ENCODE measurements at places on chromosomes 12 and 14.

DNA sequence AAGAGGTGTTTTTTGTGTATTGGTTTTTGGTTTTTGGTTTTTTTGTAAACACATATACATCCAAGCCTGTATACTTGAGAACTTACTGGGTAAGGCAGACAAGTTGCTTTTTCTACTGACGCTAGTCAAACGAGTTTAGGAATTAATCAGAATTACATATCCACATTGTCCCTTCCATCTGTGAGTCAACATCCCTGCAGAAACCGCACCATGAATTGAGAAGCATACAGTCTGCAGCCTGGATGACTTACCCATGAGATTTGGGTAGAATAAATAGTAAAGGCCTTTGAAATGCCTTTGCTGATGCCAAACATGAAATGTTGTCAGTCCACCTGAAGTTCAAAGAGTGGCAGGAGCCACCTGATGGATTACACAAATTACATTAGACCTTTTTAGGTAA, 21.4 kb upstream of the C12orf42 start:
- no peak for DNase-seq

DNA sequence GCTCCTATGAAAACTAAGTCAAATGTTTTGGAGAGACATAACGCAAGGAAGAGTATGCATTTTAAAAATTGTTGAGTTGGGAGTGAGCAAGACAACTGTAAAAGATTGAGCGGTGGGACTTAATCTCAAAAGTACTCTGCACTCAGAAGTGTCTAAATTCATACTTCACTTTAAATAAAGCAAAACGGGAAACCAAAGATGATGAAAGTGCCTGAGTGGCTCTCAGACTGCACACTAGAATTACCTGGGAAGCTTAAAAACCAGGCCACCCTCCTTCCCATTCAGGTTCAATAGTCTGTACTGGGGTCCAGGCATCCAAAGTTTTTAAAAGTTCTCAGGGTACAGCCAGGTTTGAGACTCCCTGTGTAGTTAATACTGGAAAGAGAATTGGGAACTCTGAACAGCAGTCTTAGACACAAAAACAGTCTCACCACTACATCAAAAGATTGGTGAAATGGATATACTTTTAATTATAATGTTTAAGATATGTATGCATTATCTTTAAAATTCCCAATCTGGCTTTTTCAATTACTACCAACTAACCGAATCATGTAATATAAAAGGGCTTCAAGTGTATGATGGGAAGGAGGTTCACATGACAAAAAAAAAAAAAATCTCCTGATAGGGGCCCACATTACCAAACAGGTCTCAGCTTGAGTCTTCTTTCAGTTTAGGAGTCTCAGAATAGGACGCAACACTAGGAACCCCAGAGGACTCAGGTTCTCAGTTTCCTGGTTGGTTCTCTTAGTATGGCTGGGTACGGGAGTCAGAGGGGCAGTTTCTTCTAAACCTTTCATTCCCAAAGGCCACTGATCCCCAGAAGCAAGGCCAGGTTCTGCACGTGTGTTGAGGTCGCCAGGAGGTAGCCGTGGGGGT, 1.0 kb downstream of the HOMEZ start:
- no peak for DNase-seq

DNA sequence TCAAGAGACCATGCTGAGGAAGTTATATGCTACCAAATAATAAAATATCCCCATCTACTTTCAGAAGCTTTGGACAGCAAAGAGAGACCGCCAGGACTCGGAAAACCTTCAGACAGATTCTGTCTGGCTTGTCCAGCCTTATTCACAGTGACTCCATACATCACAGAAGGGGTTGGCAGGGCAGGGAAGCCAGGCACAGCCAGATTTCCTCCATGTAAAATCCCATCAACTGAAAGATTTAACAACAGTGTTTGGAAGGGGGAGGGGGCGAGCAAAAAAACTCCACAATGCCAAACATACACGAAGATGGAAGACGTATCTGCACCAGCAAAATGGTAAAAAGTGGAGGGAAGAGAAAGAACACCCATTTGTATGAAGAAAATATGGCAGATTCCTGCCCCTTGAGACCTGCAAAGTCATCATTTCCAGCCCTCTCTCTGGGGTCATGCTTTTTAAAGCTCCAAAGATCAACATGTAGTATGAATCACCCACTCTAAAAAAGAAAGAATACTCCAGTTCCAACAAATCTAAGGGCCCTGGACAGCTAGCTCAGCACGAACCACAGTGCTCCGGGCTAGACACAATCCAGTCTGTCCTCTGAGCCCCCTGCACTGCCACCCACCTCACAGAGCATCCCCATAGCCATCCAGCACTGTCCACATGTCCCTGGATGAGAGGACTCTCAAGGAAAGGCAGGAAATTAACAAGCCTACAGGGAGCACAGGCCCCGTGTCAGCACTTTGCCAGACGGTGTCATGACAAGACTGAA, 116.4 kb downstream of the DICER1 start:
- no peak for DNase-seq

DNA sequence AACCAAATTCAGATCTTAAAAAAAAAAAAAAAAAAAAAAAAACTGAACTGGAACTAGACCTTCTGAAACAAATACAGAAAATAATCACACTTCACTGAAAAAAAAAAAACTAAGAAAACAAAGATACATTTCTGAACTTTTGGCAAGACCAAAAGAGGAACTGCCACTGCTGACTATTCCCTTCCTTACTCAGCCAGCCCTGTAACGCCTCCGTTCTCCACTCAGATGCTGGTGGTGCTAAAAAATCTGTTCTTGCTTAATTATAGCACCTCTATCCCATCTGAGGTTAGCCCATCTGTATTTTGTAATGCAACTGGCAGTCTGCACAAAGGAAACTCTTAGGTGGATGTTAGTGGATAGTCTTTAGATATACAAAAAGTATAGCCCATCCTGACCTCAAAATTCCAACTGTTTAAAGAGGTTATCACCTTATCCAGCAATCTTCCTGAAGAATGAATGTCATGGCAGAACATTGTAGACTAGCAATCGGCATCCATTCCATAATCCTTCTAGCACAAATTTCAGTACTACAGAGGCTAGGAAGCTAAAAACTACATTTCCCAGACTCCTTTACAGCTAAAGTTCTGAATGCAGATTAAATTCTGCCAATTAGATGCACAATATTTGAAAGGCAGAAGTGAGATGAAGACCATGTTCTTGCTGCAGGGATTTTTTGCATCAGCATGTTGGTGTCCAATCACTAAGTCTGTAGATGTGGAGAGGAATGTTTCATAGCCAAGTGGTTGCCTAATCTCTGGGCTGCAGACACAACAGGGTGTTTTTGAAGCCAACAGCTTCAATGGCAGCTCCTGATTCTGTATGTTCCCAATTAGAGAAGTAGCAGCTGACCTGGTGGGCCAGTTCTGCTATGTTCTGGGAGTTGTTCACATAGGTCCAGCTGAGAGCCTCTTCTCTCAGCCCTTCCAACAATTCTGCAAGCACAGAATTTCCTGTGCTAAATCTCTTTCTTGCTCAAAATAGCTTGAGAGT, 5.7 kb downstream of the MAP3K9 start:
- DNase-seq: no peak

DNA sequence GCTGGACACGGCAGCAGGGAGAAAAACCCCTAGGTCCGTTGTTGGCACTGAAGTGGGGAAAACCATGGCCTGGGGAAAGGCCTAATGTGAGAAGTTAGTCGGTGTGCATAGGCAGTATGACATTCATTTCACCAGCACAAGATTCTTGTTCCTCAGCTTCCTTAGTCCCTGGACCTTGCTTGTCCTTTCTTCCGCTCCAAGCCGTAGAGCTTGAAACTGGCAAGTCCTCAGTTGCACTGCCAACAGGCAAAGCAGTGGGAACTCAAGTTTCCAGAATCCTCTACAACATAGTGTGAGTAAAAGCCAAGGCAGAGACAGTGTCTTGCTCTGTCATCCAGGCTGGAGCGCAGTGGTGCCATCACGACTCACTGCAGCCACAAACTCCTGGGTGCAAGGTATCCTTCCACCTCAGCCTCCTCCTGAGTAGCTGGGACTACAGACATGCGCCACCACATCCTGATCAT, 138.5 kb upstream of the AMIGO2 start:
- DNase-seq: no peak

- no peak for DNase-seq
Measured at GRCh38 chr12:66697404-66697803, 18.5 kb upstream of the GRIP1 start.

DNA sequence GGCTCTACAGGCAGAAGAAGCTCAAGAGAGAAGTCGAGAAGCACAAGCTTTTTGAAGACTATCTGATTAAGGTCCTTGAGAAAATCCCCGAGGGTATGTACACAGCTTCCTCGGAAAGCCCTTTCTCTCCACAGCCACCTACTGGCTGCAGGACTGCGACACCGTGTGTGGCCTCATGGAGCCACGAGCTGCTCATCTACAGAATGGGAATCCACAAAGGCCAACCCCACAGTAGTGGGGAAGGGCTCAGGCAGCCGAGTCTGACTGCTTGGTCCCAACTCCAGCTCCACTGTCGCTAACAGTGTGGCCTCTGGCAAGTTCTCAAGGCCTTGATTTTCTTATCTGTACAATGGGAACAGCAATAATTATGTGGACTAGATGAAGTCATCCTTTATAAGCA, 2.5 kb downstream of the CCDC197 start:
- no peak for DNase-seq

DNA sequence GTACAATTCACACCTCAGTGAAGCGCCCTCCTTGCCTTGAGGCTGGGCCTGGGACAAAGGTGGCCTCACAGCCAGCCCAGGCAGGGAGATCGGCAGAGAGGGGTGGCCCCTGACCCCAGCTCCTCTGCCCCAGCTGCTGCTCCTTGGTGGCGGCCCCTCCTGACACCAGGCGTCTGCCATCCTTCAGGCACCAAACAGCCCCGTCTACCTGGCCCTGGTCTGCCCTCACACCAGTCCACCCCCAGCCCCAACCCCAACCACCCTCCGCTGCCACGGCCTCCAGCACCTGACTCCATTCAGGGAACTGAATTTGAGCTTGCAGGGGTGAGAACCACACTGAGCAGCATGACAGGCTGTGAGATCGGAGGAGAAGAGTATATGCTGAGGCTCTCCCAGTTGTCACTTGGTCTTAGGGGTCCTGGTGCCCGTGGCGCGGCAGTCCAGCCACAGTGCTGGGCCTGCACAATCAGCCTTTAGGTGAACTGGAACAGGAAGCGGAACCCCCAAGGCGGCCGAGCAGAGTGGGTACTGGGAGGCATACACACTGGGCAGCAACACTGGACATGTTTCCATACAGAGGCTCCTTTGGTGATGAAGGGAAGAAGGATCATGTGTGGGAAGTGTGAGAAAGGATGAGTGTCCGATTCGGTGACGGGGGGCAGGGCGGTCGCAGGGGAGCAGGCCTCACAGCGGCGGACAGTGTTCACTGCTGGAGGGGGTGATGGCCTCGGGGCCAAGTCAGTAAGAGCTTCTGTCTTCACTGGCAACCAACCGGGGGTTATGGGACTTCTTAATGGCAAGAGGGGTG, 18.7 kb downstream of the ZFYVE21 start:
- no peak for DNase-seq

DNA sequence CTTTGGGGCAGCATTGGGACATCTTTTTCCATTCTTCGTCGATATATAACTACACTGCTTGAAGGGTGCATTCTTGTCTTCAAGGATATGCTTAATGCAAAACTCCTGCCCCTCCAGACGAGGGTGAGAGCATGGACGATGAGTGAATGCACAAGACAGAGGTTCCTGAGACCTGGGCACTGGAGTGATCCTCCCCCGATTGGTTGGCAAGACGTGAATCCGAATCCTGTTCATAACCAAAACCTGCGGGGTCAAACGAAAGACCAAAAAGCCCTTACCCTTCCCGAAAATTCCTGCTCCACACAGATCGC, 684 bp downstream of the KANSL2 start:
- no peak for DNase-seq

GRCh38 chr14:84228702-84229101, 1301.2 kb upstream of the FLRT2 start:
- DNase-seq: no peak

DNA sequence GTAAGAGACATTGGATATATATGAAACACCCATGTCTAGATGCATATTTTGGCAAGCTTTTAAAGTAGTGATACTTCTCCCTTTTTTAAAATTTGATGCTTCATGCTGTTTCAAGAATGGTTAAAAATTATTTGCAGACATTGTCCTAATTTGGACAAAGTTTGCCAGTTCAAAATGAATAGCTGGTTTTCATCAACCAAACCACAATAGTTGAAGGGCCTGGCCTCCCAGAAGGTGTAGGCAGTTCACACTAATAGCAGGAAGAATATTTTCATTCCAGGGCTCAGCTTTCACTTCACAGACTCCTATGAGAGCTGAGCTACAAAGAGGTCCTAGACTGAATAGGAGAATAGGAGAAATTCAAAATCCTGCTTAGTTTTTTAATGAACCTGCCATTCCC, 78.7 kb downstream of the STXBP6 start:
- no peak for DNase-seq

GRCh38 chr14:23601845-23602180, 23.2 kb upstream of the JPH4 start:
- DNase-seq: no peak

GRCh38 chr12:6355491-6356373, 13.9 kb upstream of the TNFRSF1A start:
- DNase-seq: no peak

DNA sequence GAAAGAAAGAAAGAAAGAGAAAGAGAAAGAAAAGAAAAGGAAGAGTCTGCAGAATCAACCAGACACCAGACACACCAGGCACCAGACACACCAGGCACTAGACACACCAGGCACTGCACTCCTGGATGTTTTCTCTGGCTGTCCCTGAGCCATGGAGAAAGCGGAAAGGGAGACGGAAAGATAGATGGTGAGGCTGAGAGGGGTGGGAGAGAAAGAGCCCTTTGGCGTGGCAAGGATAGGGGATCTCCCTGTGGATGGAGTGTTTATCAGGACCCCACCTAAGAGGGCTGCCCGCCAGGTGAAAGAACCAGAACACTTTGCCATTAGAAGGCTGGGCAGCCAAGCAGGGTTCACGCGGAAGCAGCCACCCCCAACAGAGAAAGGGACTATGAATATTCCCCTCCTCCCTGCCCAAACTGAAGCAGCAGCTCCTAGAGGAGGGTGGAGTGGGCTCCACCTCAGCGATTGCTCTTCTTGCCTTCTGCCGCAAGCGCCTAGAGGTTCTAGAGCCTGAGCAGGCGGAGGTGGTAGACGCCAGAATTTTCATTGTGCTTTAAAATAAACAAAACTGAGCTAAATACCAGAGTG, 13.4 kb downstream of the ST8SIA1 start:
- DNase-seq: no peak

DNA sequence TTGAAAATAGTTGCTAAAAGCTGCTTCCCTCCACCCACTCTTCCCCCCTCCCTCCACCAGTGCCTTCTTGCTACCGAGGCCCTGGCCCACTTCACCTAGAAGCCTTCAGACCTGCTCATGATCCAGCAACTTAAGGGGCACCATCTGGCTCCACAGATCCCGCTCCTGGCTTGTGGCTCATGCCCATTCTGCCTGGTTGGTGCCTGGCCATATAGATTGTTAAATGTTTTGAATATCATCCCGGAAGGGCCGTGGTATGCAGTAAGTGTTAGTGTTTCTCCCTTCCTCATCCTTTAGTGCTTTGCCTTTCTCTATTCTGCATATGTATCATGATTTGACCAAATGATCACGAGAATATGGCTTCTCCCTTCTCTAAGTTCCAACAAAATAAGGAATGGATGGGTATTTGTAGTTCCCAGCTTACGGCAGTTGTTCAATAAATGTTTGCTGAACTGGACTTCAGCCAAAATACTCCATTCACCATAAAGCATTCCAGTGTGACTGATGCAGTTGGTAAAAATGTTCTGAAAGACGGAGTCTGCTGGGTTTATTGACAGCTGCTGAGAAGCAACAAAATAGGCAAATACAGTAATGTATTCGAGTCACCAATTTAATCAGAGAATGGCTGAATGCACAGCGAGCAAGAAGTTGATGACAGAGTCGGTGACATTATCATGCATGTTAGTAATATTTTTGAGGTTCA, 30.7 kb downstream of the GRIP1 start:
- no peak for DNase-seq

- no peak for DNase-seq
Measured at GRCh38 chr12:12997734-12998133, 2.3 kb downstream of the HEBP1 start.

Data from esophagus squamous epithelium (tissue), 5 donors.